ENCODE measurements at places on chromosomes 7 and 10. TPM values are rescaled to one million over a fixed set of nuclear protein-coding genes. Genes with fewer than 3 reads are reported as not detected.

GRCh38 chr7:92647011-92647625 lies 56.9 kb upstream of the FAM133B start:
- peaks cover 42% of the 10 kb centered on the region for H3K4me1 ChIP-seq
- H3K27me3 ChIP-seq, result no peaks in the 10 kb centered on the region
- H3K27ac ChIP-seq, result no peak overlapping the region

DNA sequence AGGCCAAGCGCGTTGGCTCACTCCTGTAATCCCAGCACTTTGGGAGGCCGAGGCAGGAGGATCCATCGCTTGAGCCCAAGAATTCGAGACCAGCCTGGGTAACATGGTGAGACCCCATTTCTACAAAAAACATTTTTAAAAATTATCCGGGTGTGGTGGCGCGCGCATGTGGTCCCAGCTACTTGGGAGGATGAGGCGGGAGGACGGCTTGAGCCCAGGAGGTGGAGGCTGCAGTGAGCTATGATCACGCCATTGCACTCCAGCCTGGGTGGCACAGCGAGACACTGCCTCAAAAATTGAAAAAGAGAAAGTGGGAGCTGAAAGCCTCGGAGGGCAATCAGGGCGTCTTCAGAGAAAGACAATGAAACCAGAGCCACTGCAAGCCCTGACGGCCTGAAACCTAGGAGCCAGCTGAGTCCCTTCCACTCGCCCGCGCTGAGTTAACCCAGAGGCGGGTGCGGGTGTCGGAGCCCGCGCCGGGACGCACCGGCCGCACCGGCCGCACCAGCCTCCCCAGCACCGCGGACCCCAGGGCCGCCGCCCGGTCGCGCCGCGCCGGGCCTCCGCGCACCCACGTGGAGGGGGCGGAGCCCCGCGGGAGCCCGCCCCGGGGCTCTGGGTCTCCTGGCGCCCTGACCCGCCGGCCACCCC lies 22.4 kb downstream of the ZFAND2A start:
- no peaks in the 10 kb centered on the region for H3K4me1 ChIP-seq
- H3K36me3 ChIP-seq, result no peaks in the 10 kb centered on the region
- peak overlapping the region; percentile 74 for H3K4me3 ChIP-seq

The AP1S1 gene
- 14.4 TPM for total RNA-seq

- no peak overlapping the region for H3K27ac ChIP-seq
- peaks cover 15% of the 10 kb centered on the region for H3K4me1 ChIP-seq
- no peak for DNase-seq
- H3K36me3 ChIP-seq, result peaks cover 10% of the 10 kb centered on the region
- no peak overlapping the region for H3K4me3 ChIP-seq
Measured at GRCh38 chr7:47830015-47830414, 118.3 kb downstream of the PKD1L1 start.

The ASZ1 gene
- total RNA-seq, result not detected

- H3K4me1 ChIP-seq, result peaks cover 15% of the 10 kb centered on the region
- DNase-seq, result peak; percentile 80
- H3K27ac ChIP-seq, result peak overlapping the region; percentile 50
- H3K27me3 ChIP-seq, result no peaks in the 10 kb centered on the region
- peaks cover 5% of the 10 kb centered on the region for H3K36me3 ChIP-seq
Measured at GRCh38 chr7:897771-898376, 21.5 kb downstream of the GET4 start.

- peak; percentile 52 for DNase-seq
- H3K27ac ChIP-seq, result peak overlapping the region; percentile 99
- peak overlapping the region; percentile 27 for H3K4me3 ChIP-seq
- no peaks in the 10 kb centered on the region for H3K27me3 ChIP-seq
- no peaks in the 10 kb centered on the region for H3K36me3 ChIP-seq
- peaks cover 72% of the 10 kb centered on the region for H3K4me1 ChIP-seq
Measured at GRCh38 chr7:2760098-2760889, 72.3 kb downstream of the AMZ1 start.

DNA sequence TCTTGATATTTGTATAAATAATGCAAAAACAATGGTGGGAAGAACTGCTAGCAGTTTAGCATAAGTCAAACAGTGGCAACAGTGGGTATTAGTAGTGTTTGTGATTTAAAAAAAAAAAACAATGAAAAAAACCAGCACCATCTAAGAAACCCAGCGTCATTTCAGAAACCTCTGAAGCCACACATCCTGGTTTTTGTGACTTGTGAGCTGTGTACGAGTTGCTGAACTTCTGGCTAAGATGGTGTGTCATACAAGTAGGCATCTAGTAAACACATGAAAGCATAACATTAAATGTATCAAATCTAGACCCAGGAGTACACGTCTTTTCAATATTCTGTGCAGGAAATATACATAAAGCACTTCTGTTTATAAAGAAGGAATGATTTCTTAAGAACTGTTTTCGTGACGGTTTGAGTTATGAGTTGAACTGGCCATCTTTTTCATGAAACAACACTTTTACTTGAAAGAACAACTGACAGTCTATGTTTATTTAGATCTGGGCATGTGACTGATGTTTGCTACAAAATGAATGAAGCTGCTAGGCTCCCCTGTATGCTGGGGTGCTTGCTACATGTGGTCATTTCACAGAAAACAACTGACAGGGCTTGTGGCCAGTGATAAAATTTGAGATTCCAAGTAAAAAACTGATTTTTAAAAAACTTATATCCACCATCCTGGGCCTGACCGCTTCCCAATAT lies 143.5 kb downstream of the PIP4K2A start:
- H3K27me3 ChIP-seq, result no peaks in the 10 kb centered on the region
- H3K36me3 ChIP-seq, result no peaks in the 10 kb centered on the region
- DNase-seq, result no peak
- peaks cover 19% of the 10 kb centered on the region for H3K4me1 ChIP-seq

- peak overlapping the region; percentile 80 for H3K27ac ChIP-seq
- H3K27me3 ChIP-seq, result no peaks in the 10 kb centered on the region
- peak overlapping the region; percentile 45 for H3K4me3 ChIP-seq
- no peak for DNase-seq
Measured at GRCh38 chr10:4243651-4244050, 458.6 kb upstream of the KLF6 start.

The INSIG1 gene
- 12.7 TPM for total RNA-seq

The ZNF488 gene
- not detected for total RNA-seq

DNA sequence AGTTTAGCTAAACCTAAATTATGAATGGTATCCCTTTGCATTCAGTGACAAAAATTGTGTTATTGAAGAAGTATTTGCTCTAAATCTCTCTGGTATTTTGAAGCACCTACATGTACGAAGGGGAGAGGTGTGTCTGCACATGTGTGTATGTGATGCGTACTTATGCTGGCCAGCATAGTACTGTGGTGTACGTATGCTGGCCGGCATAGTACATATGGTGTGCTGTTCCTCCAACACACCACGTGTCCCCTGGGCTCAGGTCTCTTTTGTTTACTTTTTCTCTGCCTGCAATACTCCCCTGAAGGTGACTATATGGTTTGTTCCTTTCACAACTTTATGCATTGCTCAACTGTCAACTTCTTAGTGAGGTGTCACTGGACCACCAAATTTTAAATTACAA lies 360.3 kb downstream of the CRPPA start:
- no peak overlapping the region for H3K4me3 ChIP-seq
- no peak for DNase-seq
- H3K4me1 ChIP-seq, result peaks cover 50% of the 10 kb centered on the region
- H3K27ac ChIP-seq, result no peak overlapping the region
- H3K36me3 ChIP-seq, result no peaks in the 10 kb centered on the region

GRCh38 chr10:739403-739802 lies 49.9 kb upstream of the DIP2C start:
- H3K4me1 ChIP-seq, result no peaks in the 10 kb centered on the region
- H3K36me3 ChIP-seq, result no peaks in the 10 kb centered on the region
- H3K27ac ChIP-seq, result no peak overlapping the region

All from heart right ventricle (tissue), 16 donors.